ENCODE measurements at places on chromosomes 3 and 15.

GRCh38 chr3:58052373-58053273 is 44.4 kb downstream of the FLNB start:
- peaks cover 16% of the 10 kb centered on the region for H3K4me1 ChIP-seq
- peak overlapping the region; percentile 75 for H3K27ac ChIP-seq
- H3K4me3 ChIP-seq, result no peak overlapping the region

DNA sequence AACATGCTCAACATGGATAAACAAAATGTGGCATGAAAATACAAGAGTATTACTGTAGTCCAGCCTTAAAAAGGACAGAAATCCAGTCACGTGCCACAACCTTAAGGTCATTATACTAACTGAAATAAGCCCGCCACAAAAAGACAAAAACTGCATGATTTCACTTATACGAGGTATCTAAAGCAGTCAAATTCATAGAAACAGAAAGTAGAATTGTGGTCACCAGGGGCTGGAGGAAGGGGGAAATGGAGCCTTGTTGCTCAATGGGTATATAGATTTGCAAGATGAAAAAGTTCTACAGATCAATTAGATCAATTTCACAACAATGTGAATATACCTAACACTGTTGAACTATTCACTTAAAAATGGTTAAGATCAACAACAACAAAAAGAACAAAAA is 7.4 kb downstream of the GLB1 start:
- no peaks in the 10 kb centered on the region for H3K4me1 ChIP-seq
- no peaks in the 10 kb centered on the region for H3K36me3 ChIP-seq
- H3K27ac ChIP-seq, result no peak overlapping the region
- no peaks in the 10 kb centered on the region for H3K27me3 ChIP-seq

GRCh38 chr3:81152156-81152555 is 609.3 kb downstream of the GBE1 start:
- H3K27me3 ChIP-seq, result no peaks in the 10 kb centered on the region
- no peak overlapping the region for H3K27ac ChIP-seq
- no peak for DNase-seq
- no peak overlapping the region for H3K4me3 ChIP-seq

DNA sequence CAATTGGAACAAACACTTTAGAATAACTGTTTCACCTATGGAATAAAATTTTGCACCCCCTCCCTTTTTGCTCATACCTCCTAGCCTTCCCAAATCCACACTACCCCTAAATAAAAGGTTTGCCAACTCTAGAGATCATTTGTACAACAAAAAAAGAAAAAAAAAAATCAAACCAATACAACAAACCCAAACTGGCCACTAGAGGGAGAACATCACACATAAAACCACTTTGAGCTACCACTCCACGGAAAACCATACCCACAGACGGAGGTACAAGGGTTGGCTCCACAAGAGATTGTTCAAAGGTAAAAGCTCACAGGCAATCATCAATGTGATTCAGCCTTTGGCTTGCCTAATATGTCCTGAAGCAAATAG is 47.6 kb downstream of the SETMAR start:
- peak; percentile 63 for DNase-seq
- H3K36me3 ChIP-seq, result no peaks in the 10 kb centered on the region
- H3K27me3 ChIP-seq, result no peaks in the 10 kb centered on the region

DNA sequence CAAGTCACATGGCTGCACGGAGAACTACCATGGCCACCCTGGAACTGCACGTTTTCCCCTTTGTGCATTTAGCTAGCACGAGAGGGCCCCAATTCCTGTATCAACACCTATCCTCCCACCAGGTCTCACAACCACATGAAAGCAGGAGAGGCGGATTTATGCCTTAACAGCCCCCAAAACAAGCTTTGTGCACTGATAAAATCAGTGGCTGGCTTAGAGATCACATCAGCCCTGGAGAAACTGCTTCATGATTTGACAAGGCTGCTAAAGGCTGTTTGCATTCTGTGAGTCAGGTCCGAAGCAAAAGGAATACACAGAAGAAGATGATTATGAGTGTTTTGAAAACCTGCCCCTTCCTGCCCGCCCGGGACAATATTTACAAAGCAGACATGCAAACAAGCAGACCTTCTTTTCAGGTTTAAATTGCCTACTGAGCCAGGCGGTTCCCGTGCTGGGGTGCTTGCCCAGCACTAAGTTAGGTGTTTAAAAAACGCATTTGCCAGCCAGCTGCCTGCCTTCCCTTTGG is 25.9 kb downstream of the CEMIP start:
- H3K27me3 ChIP-seq, result no peaks in the 10 kb centered on the region
- no peaks in the 10 kb centered on the region for H3K36me3 ChIP-seq
- H3K4me1 ChIP-seq, result no peaks in the 10 kb centered on the region
- no peak overlapping the region for H3K27ac ChIP-seq
- DNase-seq, result no peak

- no peak overlapping the region for H3K4me3 ChIP-seq
- no peak for DNase-seq
Measured at GRCh38 chr3:36477655-36478054, 97.4 kb downstream of the STAC start.

- no peak overlapping the region for H3K27ac ChIP-seq
- DNase-seq, result no peak
- H3K4me3 ChIP-seq, result no peak overlapping the region
- H3K36me3 ChIP-seq, result no peaks in the 10 kb centered on the region
- H3K27me3 ChIP-seq, result no peaks in the 10 kb centered on the region
Measured at GRCh38 chr3:131228522-131228921, 153.1 kb upstream of the NUDT16 start.

DNA sequence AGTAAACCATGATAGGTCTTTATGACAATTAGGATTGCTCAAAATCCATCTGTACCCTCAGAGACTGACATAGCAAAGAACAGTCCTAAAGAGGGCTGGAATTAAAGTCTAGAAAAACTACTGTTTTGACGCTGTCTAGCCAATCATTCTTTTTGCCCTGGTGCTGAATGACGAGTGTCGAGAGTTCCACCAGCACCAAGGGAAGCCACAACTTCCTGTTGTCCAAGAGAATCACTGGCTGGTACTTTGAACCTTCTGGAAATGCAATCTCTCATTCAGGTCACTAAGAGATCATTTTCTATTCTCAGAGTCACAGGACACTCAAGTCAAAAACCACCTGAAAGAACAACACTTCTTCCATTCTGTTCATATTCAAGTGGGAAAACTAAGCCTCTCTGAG is 37.7 kb downstream of the FBN1 start:
- no peak overlapping the region for H3K4me3 ChIP-seq
- no peak overlapping the region for H3K27ac ChIP-seq
- H3K36me3 ChIP-seq, result no peaks in the 10 kb centered on the region
- no peaks in the 10 kb centered on the region for H3K27me3 ChIP-seq
- no peaks in the 10 kb centered on the region for H3K4me1 ChIP-seq

DNA sequence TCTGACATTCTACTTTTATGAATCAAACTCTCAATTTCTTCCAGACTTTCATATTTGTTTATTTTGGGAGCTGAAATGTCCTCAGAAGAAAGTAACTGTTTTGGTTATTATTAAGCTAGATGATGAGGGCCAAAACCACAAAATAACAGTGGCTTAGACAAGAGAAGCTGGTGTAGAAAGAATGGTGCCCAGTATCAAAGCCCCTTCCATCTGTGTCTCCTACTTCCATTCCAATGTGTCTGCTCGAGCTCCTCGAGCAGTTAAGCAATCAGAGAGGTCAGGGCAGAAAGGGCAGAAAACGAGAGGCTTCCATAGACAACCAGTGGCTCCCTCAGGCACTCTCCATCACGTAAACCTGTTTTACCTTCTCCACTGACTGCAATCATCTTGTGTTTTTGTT is 59.7 kb upstream of the MAGI1 start:
- DNase-seq, result no peak
- H3K27me3 ChIP-seq, result no peaks in the 10 kb centered on the region
- H3K36me3 ChIP-seq, result no peaks in the 10 kb centered on the region

- no peak overlapping the region for H3K4me3 ChIP-seq
- no peak for DNase-seq
- H3K27me3 ChIP-seq, result no peaks in the 10 kb centered on the region
Measured at GRCh38 chr3:118536764-118537163, 497.9 kb downstream of the IGSF11 start.

DNA sequence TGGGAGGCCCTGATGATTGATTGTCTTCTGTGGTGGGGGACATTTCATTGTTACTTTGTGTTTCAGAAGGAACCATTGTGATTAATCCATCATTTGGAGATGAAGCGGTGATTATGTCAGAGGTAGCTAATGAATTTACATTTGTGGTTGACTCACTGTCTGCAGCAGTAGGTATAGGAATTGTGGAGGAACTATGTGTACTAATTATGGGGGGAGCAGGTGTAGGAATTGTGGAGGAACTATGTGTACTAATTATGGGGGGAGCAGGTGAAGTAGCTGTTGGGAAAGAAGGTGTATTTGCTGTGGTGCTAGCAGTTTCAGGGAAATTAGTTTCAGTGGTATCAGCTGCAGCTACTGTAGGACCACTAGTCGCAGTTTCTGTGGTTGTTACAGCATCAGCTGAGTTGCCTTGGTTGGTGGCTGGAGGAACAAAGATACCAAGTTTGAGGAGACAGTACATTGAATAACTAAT is 6.9 kb downstream of the MUC13 start:
- H3K27me3 ChIP-seq, result no peaks in the 10 kb centered on the region
- DNase-seq, result no peak
- H3K27ac ChIP-seq, result no peak overlapping the region
- no peaks in the 10 kb centered on the region for H3K4me1 ChIP-seq
- H3K4me3 ChIP-seq, result no peak overlapping the region

DNA sequence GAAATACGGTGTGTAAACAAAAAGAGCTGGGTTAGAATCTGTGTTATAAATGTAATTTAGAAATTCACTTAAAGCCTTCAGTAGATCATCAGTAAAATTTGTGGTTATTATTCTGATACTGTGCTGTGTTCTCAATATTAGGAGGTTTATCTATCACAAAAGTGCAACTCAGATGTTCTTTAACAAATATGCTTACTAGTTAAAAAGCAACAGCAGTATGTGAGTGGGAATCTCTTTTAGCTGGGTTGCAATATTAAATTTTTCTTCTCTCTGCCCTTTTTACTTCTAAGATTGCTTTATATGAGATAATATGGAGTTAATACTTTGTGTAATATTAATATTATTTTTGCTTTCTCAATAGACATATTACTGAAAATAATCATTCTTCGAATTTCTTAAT is 53.4 kb downstream of the CHD2 start:
- no peaks in the 10 kb centered on the region for H3K36me3 ChIP-seq
- no peak for DNase-seq
- no peak overlapping the region for H3K4me3 ChIP-seq
- no peaks in the 10 kb centered on the region for H3K4me1 ChIP-seq

All from uterus (tissue), 4 donors.